ENCODE measurements at places on chromosomes 11 and 22.

- DNase-seq: no peak
Observed at GRCh38 chr11:36365907-36366306, 69.8 kb downstream of the PRR5L start.

DNA sequence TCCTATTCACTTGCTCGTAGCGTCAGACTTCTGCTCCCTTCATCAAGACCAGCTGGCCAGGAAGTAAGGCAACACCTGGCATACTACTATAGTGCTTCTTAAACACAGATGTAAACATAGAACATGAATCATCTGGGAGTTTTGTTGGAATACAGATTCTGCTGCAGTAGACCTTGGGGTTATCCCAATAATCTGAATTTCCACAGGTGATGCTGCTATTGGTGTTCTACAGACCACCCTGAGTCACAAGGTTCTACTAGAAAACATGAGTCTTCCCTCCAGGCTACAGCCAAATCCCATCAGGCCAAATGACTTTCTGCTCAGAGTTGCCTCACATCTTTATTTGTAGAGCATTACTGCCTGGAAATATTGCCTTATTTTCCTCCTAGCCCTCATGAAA, 175.2 kb downstream of the NELL1 start:
- no peak for DNase-seq

DNA sequence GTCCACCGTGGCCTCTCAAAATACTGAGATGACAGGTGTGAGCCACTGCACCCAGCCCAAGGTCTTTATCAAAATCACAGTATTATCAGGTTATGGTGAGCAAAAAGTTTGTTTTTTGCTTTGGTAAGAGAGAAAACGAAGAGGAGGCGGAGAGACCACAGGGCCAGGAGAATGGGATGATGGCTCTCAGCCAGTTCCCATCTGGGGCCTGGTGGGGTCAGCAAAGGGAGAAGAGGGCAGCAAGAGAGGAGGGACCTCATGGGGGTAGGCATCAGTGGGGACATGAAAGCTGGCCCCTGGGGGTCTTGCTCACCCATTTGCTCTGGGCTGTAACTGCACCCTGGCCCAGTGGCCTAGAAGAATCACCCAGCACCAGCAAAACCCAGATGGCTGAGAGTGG, 190.2 kb downstream of the SHANK2 start:
- no peak for DNase-seq

- DNase-seq: peak; percentile 99
Observed at GRCh38 chr22:20858615-20859416, at the start of the genes PI4KA and SNAP29. PI4KA (minus strand) TSS chr22:20858811; CDS start chr22:20858725, 86 bp downstream. SNAP29 (plus strand) TSS chr22:20859007; CDS start chr22:20859111, 104 bp downstream.

- no peak for DNase-seq
Observed at GRCh38 chr11:117387992-117388755, 60.5 kb downstream of the CEP164 start.

- DNase-seq: no peak
Observed at GRCh38 chr11:23723861-23724260, 773.0 kb upstream of the LUZP2 start.

DNA sequence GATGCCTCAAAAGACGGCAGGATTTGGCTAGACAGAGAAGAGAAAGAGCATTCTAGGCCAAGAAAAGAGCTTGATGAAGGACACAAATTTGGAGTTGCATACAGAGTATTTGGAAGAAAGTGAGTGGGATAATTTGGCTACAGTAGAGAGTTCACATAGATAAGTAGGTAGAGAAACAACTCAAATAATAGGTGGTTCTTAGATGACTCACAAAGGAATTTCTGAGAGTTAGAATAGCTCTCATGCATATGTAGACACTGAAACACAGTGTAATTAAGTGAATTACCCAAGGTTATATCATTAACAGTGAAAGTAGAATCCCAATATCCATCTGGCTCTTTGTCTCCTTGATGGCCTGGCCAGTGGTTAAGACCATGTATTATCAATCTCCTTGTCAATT, 228.6 kb upstream of the DDI1 start:
- DNase-seq: no peak

GRCh38 chr11:82405421-82405820, 328.2 kb downstream of the FAM181B start:
- peak; percentile 54 for DNase-seq

DNA sequence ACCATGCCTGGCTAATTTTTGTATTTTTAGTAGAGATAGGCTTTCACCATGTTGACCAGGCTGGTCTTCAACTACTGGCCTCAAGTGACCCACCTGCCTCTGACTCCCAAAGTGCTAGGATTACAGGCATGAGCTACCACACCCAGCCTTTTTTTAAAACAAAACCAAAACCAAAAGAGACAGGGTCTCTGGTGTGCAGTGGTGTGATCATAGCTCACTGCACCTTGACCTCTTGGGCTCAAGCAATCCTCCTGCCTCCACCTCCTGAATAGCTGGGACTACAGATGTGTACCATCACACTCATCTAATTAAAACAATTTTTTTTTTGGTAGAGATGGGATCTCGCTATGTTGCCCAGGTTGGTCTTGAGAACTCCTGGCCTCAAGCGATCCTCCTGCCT, 77.7 kb downstream of the PTPRJ start:
- DNase-seq: no peak

DNA sequence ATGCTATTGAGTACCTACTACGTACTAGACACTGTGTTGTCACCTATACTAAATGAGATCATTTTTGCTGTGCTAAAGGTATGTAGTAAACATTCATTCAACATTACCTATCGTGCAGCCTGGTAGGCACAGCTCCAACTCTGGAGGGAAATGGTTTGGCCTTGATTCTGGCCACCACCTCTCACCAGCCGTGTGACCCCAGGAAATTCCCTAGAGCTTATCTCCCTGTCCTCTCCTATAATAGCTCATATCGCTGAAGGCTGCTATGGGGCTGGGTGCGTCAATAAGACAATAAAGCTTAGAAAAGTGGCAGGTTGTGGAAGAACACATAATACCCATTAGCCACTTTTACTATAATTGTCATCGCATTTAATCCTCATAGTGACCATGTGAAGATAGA, 107.5 kb downstream of the MYO18B start:
- no peak for DNase-seq

DNA sequence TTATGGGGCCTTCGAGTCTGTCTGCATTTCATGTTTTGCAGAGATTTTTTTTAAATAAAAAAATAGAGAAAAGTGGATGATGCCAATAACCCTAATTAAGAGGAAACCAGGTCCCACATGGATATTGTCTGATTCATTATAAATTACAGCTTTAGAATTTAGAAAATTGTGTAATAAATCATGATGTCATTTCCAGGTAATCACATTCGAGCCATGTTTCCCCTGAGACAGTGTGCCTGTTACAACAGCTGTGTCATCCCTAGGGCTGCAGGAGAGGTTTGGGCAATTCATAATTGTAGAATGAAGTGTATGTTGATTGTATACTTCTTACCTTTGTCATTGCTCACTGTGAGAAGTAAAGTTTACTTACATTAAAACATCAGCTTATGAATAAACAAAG, 38.3 kb downstream of the NCAM1 start:
- no peak for DNase-seq

DNA sequence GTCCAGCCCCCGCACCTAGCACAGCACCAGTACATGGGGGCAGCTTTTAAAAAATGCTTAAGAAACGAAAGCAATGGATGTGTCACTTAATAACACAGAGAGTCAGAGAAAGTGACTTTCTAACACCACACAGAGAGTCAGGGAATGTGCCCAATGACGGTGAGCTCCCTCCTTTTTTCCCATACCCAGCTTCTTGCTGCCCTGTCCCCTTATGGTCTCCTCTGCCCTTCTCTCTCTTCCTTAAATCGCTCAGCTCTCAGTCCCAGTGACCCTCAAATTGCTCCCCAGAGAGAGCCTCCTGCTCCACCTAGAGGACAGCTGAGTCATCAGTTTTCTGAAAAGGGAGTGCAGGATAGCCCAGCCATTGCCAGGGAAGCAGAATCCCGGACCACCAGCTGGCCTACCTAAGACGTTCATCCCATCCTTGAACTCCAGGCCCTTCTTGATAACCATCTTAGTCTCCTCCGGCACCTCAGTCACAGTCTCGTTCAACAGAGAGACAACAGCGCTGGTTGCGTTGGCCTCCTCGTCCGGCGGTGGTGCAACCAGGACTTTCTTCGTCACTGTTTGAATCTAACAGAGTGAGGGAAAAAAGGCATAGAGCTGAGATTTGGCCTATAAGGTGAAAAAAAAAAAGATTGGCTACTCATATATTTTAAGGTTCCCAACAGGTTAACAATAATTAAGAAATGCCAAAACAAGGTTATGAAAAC, 113.5 kb downstream of the SLC1A2 start:
- peak; percentile 46 for DNase-seq

DNA sequence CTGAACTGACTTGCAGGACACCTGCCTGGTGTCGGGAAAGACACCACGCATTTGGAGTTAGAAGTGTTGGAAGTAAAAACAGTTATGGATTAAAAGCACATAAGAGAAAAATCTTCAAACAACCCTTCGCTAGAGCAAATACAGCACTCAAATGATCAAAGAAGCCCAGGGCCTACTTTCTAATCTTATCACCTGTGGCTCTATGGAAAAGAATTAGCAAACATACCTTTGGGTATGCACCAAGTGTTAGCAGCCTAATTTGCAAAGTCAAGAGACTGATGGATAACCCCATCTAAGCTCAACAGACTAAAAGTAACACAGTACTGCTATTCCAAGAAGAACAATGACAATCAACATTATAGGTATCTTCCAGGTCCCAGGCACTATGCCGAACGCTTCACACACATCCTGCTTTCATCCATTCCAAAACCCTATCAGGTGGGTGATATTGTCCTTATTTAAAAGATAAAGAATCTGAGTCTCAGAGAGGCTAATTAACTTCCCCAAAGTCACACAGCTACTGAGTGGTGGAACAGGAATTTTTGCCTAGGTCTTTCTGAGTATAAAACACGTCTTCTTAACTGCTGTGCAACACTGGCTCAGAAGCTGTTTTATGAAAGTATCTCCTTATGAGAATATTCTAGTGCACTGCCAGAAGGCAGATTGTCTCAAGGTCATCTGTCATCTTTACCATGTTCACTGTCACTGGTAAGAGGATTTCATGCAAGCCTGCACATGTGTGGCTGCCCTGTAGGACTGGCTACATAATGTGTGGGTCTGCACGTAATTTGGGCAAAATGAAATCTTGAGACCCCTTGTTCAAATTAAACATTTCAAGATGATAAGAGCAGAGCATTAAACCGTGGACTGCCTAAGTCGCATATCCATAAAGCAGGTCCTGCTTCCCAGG, 16.4 kb downstream of the SLC1A2 start:
- DNase-seq: no peak

GRCh38 chr11:33924341-33924740, 32.5 kb upstream of the LMO2 start:
- no peak for DNase-seq

DNA sequence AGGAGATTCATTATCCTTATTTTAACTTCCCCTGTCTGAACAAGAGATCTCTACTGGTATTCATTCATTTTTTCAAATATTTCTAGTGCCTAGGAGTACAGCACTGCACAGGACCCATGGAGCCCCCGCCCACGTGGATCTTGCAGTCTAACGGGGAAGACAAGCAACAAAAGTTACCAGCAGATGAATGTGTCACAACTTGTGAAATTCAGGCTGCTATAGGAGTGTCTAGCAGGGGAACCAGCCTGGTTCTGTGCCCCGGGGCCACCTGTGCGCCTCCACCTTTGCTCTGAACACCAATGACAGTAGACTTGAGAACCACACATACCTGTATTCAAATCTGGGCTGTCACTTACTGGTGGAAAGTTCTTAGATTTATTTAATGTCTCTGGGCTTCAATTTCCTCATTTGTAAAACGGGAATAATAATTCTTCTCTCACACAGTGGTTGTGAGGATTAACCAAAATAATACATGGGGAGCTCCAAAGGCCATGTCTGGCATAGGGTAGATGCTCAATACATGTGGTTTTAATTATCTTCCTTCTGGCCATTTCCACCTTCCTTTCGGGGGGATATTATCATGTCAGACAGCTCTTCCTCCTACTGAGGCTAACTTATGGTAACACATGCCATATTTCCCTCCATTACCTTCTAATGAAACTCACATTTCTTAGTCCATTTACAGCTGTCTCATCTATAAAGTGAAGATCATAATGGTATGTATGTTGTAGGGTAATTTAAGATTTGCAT, 17.8 kb downstream of the POU2AF1 start:
- DNase-seq: no peak

- DNase-seq: no peak
Observed at GRCh38 chr22:26479792-26480610, 3.6 kb downstream of the HPS4 start.

DNA sequence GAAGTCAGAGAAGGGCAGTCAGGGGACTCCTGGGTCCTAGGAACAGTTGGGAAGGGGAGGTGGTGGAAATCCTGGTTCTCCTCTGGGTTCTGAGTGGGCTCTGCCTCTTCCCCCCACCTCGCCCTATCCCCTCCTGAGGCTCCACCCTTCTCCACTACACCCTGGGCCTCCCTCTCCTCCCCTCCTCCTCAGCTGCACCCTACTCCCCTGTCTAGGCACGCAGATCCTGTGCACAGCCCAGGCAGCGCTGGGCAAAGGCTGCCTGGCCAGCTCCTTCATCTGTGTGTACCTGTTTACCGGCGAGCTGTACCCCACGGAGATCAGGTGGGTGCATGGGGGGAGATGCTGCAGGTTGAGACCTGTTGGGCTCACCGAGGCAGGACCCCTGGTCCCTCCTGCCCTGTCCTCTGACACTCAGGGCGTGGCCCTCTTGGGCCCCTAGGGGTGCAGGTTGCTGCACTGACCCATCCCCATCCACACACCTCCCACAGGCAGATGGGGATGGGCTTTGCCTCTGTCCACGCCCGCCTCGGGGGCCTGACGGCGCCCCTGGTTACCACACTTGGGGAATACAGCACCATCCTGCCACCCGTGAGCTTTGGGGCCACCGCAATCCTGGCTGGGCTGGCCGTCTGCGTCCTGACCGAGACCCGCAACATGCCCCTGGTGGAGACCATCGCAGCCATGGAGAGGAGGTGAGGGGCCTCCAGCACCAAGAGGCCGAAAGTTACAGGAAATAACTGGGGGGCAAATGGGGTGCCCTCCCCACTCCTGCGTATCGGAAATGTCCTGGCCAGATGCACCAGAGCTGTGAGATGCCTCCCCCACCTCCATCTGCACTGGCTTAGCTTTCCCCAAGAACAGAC, 25.3 kb upstream of the POLA2 start:
- DNase-seq: no peak

DNA sequence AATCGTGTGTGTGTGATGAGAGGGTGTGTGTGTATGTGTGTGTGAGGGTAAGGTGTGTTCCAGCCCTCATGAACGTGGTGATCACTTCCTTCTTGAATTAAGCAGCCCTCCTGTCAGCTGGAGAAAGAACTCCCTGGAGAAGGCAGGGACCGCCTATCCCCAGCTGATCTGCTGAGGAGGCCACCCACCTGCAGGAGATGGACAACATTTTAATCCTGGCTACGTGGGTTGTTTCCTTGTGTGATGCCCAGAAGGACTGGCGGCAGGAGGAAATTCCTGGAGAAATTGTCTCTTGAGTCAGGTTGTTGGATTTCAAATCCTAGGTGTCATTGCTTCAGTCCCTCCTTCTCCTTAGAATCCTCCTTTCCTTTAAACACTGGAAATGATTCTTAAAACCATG, 878.8 kb downstream of the NTM start:
- DNase-seq: no peak

Data from left lung (tissue), 14 donors.